Fibroblast of skin of left biceps (primary cell): ENCODE measurements at places on chromosomes 7 and 10.

DNA sequence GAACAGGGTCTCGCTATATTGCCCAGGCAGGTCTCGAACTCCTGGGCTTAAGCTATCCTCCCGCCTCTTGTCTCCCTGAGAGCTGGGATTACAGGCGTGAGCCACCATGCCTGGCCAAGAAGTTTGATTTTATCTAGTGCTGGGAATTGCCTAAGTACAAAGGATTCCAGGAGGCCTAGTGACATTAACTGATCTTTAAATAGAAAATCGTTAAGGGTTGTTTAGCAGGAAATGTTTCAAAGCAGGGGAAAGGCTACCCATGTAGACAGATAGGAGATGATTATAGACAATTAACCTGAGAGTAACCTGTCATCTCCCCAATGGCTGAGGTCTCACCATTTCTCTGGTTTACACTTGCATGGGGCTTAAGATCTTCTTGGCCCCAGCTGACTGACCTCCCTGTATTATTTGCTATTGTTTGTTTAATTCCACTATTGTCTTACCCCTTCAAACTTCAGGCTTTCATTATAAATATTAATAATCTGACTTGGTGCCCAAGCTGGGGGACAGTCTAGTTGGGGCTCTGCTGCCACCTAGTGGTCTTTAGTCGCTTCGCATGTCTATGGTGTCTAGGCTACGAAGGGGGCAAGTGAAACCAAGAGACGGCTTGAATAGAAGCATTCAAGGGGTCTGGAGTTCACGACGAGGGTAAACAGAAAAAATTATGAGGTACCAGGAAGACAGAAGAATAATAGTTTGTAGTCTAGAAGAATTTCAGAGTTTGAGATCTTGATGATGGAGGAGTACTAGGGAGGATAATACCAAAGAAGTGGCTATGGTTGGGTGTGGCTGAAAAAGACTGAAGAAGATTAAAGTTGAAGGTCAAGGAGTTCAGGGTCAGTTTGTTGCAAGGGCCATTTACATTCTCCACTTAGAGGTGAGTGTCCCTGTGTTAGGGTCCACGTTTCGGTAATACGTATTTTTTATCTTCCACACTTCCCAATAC lies 40.4 kb upstream of the BPGM start:
- peak; percentile 10 for DNase-seq

GRCh38 chr7:123784263-123784662 lies 35.5 kb upstream of the WASL start:
- no peak for DNase-seq

GRCh38 chr10:100519311-100520051 lies at the start of gene SEC31B:
Gene SEC31B (minus strand): TSS chr10:100519861. CDS start chr10:100516952, 2,909 bp downstream.
- no peak for DNase-seq

DNA sequence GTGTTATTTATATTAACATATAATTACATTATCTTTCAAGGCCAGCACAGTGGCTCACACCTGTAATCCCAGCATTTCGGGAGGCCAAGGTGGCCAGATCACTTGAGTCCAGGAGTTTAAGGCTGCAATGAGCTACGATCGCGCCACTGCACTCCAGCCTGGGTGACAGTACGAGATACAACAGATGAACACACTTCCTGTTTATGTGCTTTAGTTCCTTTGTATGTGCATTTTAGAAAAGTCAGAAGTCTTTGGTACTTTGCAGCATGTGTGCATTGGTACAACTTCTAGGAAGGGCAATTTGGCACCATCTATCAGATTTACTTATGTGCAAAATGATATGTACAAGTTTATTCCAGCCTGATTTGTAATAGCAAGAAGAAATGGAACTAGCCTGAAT lies 13.3 kb downstream of the SLC35G1 start:
- no peak for DNase-seq

DNA sequence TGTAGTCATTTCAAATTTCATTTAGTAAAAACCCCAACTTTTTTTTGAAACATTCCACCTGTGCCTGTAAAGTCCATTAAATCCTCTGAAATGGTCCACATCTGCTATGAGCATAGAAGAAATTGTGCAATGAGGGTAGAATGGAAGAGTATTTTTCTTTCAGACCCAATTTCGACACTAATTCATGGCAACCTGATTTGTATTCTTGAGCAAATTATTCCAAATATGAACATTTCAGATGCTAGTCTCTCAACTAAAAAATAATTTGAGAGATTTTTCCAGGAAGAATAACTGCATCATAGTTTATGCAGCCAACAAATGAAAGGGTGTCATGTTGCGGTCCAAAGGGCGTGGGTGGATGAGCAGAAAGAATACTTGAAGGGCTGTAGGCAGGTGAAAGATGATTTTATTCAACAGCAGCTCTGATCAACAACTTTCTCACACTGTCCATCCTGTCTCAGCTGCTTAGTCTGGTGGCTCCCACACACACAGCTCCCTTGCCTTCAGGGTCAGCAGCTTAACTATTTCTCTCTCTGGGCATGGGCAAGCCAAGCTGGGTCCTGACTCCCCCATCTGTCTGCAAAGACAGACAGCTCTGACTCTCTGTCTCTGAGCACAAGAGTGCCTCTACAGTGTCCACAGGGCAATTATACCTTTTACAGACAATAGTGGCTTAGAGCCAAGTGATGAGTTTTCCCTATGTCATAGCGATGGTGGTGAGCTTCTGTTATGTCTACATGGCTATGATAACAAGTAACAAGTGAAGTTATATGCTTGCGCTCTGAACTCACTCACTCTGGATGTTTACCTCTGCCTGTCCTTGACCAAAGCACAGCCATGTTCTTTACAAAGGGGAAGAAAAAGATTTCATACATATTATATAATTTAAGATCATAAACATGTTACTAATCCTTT lies 11.5 kb downstream of the STEAP2 start:
- peak; percentile 68 for DNase-seq
